ENCODE measurements at places on chromosomes 11 and 22.

- DNase-seq: no peak
These were observed 17.8 kb downstream of the ZBED4 start for GRCh38 chr22:49871482-49871881.

GRCh38 chr11:17328871-17329494 is 22.6 kb upstream of the NCR3LG1 start:
- DNase-seq: peak; percentile 51

GRCh38 chr11:9362393-9362863 is 22.0 kb upstream of the IPO7 start:
- no peak for DNase-seq

DNA sequence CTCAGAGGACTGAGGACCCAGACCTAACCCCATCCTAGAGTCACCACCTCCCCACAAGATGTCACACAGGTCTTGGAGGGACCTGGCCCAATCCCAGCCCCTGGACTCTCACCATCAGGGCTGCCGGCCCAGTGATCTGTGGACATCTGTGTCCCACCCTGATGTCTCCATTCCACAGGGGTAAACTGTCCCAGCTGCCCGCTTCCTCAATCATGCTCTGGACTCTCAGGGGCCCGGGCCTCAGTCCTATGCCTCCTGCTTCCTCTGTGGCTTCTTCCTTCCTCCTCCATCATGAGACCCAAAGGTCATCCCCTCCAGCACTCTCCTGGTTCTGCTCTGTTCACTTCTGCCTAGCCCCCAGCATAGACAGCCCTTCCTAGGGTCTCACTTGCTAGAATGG is 32.2 kb downstream of the ARAP1 start:
- DNase-seq: peak; percentile 50

GRCh38 chr11:7520981-7521487 is 7.2 kb downstream of the PPFIBP2 start:
- DNase-seq: no peak

GRCh38 chr22:38442967-38443627 is 11.9 kb downstream of the KCNJ4 start:
- no peak for DNase-seq

- peak; percentile 1 for DNase-seq
These were observed 72.6 kb downstream of the MYO7A start for GRCh38 chr11:77200351-77201268.

DNA sequence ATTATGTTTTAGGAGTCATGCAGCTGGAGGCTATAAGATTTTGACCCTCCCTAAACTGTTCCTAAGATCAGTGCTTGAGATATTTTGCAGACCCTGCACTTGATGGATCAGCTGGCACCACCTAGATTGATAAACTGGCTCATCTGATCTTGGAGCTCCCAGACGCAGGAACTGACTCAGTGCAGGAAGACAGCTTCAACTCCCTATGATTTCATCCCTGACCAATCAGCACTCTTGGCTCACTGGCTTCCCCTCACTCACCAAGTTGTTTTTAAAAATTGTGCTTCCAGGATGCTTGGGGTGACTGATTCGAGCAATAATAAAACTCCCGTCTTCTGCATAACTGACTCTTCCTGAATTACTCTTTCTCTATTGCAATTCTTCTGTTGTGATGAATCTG is 637.5 kb upstream of the FAT3 start:
- no peak for DNase-seq

DNA sequence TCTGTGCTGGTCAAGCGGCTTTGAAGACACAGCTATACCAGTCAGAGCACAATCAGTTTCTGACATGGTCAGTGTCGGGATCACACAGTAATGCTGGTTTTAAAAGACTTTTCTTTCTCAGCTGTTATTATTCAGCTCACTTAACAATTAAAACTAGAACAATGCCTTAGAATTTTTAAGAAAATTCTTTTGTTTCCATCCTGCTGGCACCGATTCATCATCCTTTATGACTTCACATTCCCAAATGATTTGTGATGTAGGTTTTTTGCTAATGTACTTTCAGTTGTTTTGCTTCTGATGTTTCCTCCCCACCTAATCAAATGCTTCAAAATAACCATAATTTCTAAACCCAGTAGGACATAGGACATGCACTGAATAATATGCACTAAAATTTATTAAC is 34.5 kb upstream of the OLFML1 start:
- DNase-seq: no peak
